ENCODE measurements at places on chromosomes 16 and 17. TPM values are rescaled to one million over a fixed set of nuclear protein-coding genes. Genes with fewer than 3 reads are reported as not detected.

Gene ZKSCAN2
- 2.6 TPM for total RNA-seq

Gene ZNF764
- total RNA-seq, result 5.0 TPM

Gene TLCD2
- total RNA-seq, result 7.3 TPM

Gene GRIN2A
- total RNA-seq, result under 0.01 TPM

Gene MMP28
- total RNA-seq, result 0.59 TPM

Gene KRTAP4-9
- not detected for total RNA-seq

Gene MAP2K4
- total RNA-seq, result 18.9 TPM

Gene GCGR
- 20.7 TPM for total RNA-seq

Gene WNT9B
- total RNA-seq, result 0.14 TPM

Gene NT5C3B
- total RNA-seq, result 15.3 TPM

Gene HOXB3
- 0.75 TPM for total RNA-seq

Gene PSME3
- 46.7 TPM for total RNA-seq

Gene CARD14
- 0.25 TPM for total RNA-seq

Gene TP53TG3F
- not detected for total RNA-seq

Gene VASN
- total RNA-seq, result 22.7 TPM

Gene UNC45B
- not detected for total RNA-seq

Gene PIMREG
- not detected for total RNA-seq

Gene SLC38A8
- 0.42 TPM for total RNA-seq

Gene BAIAP3
- 2.8 TPM for total RNA-seq

Gene GPRC5C
- total RNA-seq, result 34.2 TPM

Gene PERCC1
- total RNA-seq, result 4.7 TPM

Gene TBC1D28
- not detected for total RNA-seq

Gene KRTAP4-4
- total RNA-seq, result not detected

Gene ALOX12B
- total RNA-seq, result not detected

Gene MYL11
- not detected for total RNA-seq

Gene SSTR5
- total RNA-seq, result not detected

Gene CTRB2
- 0.33 TPM for total RNA-seq

Gene DLG4
- 5.7 TPM for total RNA-seq

Gene CCDC78
- total RNA-seq, result 0.08 TPM

Gene CEMP1
- 0.17 TPM for total RNA-seq

Gene RASD1
- total RNA-seq, result 5.5 TPM

Gene SOX8
- total RNA-seq, result 0.17 TPM

Gene TEKT3
- total RNA-seq, result 0.08 TPM

Gene METTL23
- total RNA-seq, result 15.6 TPM

Gene TBC1D16
- 4.7 TPM for total RNA-seq

Gene FBXW10B
- total RNA-seq, result 0.59 TPM

Gene HSD11B2
- total RNA-seq, result 0.51 TPM

Gene KRT32
- not detected for total RNA-seq

Gene ACSM2A
- total RNA-seq, result 30.1 TPM

Gene PYY
- total RNA-seq, result not detected

Gene TP53TG3
- not detected for total RNA-seq

Gene PIK3R6
- total RNA-seq, result 0.37 TPM

Gene KRTAP4-5
- total RNA-seq, result not detected

Gene SLC13A2
- total RNA-seq, result 0.25 TPM

Gene CLTC
- total RNA-seq, result 282 TPM

Gene ACE
- total RNA-seq, result 2.1 TPM

Gene MARCHF10
- not detected for total RNA-seq

Gene APOBR
- 1.3 TPM for total RNA-seq

Gene PPP1R27
- total RNA-seq, result not detected

Gene HCRT
- total RNA-seq, result not detected

Gene CA4
- total RNA-seq, result 0.14 TPM

Gene SLC5A11
- total RNA-seq, result 4.1 TPM

Gene FASN
- 184 TPM for total RNA-seq

Gene AKTIP
- total RNA-seq, result 47.1 TPM

Gene CD79B
- 6.5 TPM for total RNA-seq

Gene IL34
- total RNA-seq, result 0.93 TPM

Gene UNC13D
- 10.3 TPM for total RNA-seq

Gene CNGB1
- under 0.01 TPM for total RNA-seq

Gene C17orf107
- total RNA-seq, result 1.1 TPM

Measured in liver (tissue), 10 donors.